Stimulated activated CD4-positive, alpha-beta T cell treated with anti-CD3 and anti-CD28 coated beads, Interleukin-2, amount 100 ng/mL, for 48 hours (primary cell): ENCODE measurements at places on chromosomes 2 and 18.

DNA sequence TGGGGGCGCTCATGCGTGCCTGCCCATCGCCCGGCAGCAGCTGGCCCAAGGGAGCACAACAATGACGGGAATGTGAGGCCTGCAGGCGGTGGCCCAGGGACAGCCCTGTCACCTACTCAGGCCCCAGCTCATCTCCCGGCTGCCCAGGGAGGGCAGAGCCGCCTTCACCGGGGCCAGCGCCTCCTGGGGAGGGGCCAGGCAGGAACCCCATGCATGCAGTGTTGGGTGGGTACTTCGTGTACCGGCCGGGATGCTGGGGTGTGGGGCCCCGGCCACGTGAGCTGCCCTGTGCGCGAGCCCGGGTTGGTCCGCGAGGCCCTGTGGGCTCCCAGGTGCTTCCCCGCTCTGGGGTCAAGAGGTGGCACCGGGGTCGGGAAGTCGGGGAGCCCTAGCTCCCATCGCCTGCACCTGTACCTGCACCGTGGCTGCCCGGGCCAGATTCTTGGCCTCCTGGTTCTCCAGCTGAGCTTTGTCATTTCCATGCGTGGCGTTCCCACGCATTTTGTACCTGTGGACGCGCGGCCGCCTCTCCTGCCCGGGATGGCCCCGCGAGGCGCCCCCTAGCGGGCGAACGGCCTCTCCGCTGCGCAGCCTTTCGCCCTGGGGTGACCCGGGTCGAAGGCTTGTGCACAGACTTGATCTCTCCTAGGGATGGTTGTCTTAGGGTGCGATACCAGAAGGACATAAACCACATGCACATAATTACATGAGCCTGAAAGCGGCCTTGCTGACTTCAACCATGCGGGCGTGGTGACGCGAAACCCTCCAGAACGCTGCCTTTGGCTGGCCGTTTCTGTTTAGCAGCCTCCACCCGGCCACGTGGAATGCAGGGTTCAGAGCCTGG is 950 bp downstream of the KLHL30 start:
- DNase-seq, result peak; percentile 25

DNA sequence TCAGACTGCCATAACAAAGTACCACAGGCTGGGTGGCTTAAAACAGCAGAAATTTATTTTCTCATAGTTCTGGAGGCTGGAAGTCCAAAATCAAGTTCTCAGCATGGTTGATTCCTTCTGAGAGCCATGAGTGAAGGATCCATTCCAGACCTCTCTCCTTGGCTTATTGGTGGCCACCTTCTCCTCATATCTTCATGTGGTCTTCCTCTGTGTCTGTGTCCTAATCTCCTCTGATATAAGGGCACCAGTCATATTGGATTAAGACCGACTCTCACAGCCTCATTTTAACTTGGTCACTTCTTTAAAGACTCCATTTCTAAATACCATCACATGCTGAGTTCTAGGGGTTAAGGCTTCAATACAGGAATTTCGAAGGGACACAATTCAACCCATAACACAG is 65.1 kb downstream of the CFAP221 start:
- no peak for DNase-seq

DNA sequence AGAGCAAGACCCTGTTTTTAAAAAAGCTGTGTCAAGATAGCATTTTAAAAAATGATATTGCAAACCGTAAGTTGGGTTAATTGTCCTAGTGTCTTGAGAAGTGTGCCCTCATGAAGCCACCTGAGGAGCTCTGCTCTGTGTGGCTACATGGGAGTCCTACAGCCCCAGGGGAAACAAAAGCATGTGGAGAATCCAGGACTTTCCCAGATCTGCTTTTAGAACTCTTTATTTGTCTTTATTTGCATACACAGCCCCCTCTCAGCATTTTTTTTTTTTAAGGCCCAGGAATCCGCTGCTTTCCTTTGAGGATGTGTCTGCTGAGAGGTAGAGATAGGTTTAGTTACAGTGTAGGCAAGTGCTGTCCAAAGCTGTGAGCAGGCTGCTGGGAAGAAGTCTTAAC is 219.2 kb downstream of the FHOD3 start:
- no peak for DNase-seq

GRCh38 chr18:76195601-76196000 is 299.4 kb downstream of the ZNF516 start:
- no peak for DNase-seq

DNA sequence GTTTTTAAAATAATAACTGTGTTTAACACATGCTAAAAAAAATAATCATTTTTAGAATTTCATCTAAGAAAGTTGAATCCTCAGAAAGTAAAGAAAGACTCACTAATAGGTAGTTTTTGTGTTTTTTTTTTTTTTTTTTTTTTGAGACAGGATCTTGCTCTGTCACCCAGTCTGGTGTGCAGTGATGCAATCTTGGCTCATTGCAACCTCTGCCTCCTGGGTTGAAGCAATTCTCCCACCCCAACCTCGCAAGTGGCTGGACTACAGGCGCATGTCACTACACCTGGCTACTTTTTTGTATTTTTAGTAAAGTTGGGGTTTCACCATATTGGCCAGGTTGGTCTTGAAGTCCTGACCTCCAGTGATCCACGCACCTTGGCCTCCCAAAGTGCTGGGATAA is 7.1 kb downstream of the CKAP2L start:
- DNase-seq, result no peak

DNA sequence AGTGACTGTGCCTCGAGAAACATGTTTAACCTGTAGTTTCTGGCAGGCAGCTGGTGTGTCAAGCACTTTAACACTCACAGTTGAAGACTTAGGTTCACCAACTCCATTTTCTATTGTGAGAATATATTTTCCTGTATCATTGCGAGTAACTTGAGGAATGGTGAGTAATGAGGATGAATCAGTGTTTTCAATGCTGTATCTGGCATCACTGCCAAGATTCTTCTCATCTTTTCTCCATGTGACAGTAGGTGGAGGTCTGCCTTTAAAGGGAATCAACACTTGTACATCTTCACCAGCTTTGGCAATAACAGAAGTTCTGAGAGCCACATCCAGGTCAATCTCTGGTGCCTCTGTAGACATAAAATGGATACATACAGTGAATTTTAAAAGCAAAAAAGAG is 72.8 kb downstream of the PLEKHA3 start:
- DNase-seq, result no peak

DNA sequence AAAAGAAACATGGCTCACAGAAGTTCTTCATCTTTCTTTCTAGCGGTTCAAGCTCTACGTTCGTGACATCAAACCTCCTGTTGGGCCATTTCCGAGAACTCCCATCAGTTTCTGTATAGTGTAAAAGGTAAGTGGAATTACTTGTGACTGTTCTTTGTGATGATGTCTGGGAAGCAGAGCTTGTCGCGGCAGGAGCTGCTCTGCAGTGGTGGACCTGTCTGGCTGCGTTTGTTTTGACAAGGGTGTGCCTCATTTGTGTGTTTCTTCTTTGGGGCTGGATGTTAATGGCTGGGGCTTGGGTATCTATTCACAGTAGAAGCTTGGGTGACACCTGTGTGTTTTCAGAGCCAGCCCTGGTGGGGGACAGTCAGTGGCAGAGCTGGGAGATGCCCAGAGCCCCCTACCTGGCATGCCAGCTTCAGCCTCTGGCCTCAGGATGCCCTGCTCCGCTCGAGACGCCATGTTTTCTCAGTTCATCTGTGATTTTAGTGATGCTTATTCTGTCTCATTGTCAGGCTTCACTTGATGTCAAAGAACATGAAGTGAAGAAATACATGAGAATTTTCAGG is 59.6 kb downstream of the LDLRAD4 start:
- DNase-seq, result no peak
